Right ventricle myocardium superior (tissue), 1 donor: ENCODE measurements at places on chromosomes 4 and X. TPM values are rescaled to one million over a fixed set of nuclear protein-coding genes. Genes with fewer than 3 reads are reported as not detected.

The RAB40AL gene
- total RNA-seq, result not detected

The CLNK gene
- total RNA-seq, result not detected

GRCh38 chr4:41360921-41361793, 104.4 kb downstream of the UCHL1 start:
- DNase-seq, result peak; percentile 68

GRCh38 chrX:119427024-119427794, 28.1 kb downstream of the SLC25A43 start:
- peak; percentile 44 for DNase-seq

DNA sequence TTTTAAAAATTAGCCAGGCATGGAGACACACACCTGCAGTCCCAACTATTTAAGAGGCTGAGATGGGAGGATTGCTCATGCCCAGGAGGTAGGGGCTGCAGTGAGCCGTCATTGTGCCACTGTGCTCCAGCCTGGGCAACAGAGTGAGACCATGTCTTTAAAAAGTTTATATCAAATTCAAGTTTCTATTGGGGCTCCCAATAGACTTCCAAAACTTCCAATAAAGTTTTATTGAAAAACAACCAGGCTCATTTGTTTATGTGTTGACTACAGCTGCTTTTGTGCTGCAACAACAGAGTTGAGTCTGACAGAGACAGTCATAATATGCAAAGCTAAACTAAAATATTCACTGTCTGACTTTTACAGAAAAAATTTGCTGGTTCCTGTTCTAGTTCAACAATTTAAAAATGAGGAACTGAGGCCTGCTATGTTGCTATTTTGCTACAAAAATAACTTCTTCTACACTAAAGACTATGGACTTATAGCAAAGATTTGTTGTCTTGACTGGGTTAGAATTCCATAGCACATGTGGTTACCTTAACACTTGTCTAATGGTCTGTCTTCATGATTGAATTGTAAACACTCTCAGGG, 63.3 kb upstream of the RELL1 start:
- no peak for DNase-seq

DNA sequence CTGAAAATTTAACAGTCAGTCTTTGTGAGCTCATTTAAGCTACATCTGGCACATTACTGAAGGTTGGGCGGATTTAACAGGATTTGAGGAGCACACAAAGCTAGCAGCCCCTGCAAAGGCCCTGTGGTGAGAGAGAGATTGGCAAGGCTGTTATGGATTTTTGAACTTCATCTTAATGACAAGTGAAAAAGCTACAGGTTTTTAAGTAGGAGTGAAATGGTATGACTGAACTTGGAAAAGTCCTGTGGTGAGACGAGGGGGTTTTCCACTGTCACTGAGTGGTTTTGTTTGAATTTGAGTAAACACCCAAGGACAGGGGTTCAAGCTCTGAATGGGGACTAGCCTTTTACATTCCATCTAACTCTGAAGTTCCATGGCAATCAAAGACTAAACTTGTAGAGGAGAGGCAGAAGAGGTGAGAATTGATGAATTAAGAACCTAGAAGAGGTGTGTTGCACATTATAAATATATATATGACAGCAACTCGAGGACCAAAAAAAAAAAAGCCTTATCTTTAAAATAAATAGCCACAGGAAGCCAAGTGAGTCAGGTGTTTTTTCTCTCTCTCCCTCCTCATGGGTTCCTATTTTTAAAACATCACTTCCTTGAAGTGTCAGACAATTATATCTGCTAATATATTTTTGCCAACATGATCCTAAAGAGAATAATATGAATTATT, 47.8 kb upstream of the CLNK start:
- no peak for DNase-seq

The TMLHE gene
- 38.8 TPM for total RNA-seq
